Fibroblast of lung (primary cell): ENCODE measurements at places on chromosomes 3 and 15.

DNA sequence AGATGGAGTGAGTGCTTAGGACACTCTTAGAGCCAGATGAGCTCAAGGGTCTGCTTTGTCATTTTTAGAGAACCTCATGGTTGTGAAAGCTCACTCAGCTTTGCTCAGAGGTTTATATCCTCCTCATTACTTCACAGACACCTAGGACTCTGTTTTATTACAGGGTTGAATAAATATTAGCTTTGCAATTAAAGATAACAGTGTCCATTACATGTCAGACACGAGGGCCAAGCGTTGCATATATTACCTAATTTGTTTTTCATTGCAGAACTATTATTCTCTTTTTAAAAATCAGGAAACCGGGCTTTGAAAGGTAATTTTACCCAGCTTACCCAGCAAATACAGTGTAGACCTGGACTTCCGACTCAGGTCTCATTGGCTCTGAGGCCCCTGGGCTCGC is 16.1 kb downstream of the MAP6D1 start:
- DNase-seq = no peak

DNA sequence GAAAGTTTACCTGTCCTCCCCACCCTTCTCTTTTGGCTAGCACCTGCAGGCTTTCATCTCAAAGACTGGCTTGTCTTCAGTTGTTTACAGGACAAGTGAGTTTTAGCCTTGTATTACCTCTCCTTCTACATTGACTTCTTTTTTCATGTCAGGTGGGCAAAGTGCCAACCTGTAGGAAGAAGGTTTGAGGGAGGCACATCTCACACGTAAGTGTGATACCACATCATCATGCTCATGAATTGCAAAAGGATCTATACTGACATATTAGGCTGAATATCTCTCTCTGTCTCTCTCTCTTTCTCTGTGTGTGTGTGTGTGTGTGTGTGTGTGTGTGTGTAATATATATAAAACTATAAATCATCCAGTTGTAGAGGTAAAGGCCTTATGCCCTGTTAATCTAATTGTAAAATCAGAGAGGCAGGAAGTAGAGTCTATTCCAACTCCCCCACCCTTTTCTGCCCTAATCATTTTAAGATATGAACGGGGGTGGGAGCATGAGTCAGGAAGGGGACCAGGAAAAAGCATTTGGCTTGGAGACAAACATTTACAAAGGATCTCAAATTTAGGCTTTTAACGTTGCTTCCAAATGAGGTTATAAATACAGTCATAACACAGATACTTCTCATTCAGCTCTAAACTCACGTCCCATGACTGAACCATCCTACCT is 107.0 kb upstream of the PFN2 start:
- DNase-seq = no peak

DNA sequence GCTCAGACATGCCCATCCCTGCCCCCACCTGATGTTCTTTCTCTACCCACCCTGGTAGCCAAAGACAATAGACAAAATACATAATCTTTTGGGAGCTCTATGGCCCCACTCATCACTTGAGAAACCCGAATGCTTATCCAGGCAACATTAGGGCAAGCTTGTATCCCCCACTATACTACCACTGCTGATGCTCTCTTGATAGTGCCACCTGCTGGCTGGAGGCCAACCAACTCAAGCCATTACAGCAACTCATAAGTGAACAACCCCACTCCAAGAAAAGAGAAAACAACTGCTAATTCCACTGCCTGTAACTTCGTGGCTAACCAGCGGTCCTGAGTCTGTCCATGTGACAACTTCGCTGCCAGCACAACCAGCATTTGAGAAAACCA is 342.5 kb upstream of the TGFBR2 start:
- DNase-seq = no peak

GRCh38 chr3:10456981-10457380 is 48.4 kb downstream of the ATP2B2 start:
- DNase-seq = no peak

- no peak for DNase-seq
Observed at GRCh38 chr3:132841621-132842020, 119.4 kb upstream of the NPHP3 start.

- no peak for DNase-seq
Observed at GRCh38 chr3:133441867-133442270, 42.0 kb downstream of the BFSP2 start.

- DNase-seq = peak; percentile 33
Observed at GRCh38 chr3:16504242-16504641, 9.3 kb downstream of the RFTN1 start.

DNA sequence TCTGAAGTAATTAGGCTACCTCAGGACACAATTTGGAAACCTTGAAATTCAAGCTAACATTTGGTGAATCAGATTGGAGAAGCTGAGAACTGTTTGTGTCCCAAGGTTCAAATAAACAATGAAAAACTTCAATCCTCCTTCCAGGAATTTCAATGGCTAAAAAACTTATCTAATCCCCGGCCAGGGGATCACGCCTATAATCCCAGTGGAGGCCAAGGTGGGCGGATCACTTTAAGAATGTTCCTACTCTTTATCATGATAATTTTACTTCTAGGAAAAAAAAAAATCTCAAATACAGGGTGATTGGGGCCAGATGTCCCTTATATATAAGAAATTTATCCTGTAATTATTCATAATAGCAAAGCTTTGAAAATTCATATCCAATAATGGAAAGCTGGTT is 139.0 kb downstream of the CPNE4 start:
- no peak for DNase-seq

DNA sequence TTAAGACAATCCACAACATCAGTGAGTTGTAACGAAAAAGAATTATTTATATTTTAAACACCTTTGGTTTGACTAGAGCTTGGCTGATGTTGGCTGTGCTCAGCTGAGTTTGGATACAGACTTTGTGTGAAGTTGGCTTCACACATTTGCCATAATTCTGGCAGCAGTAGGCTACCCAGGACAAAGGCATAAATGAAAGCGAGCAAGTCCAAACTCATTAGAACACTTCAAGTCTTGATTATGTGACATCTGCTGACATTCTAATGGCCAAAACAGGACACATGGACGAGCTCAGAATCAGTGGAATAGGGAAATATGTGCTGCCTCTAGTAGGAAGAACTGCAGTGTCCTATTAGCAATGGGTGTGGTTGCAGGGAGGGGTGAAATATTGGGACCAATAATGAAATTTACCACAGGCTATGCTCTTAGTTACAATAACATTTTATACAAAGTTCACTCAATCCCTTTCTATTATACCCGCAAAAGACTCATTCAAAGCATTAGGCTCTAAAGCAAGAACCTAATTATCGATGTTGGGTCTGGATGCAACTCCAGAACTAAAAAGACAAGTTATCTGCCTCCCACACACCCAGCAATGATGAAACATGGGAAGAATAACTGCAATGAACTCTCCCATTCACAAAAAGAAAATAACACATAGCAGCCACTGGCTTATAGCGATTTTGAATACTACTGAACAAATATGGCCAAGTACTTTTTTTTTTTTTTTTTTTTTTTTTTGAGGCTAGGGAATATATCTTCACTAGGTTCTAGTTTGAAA is 493.9 kb upstream of the RASGRP1 start:
- DNase-seq = no peak

DNA sequence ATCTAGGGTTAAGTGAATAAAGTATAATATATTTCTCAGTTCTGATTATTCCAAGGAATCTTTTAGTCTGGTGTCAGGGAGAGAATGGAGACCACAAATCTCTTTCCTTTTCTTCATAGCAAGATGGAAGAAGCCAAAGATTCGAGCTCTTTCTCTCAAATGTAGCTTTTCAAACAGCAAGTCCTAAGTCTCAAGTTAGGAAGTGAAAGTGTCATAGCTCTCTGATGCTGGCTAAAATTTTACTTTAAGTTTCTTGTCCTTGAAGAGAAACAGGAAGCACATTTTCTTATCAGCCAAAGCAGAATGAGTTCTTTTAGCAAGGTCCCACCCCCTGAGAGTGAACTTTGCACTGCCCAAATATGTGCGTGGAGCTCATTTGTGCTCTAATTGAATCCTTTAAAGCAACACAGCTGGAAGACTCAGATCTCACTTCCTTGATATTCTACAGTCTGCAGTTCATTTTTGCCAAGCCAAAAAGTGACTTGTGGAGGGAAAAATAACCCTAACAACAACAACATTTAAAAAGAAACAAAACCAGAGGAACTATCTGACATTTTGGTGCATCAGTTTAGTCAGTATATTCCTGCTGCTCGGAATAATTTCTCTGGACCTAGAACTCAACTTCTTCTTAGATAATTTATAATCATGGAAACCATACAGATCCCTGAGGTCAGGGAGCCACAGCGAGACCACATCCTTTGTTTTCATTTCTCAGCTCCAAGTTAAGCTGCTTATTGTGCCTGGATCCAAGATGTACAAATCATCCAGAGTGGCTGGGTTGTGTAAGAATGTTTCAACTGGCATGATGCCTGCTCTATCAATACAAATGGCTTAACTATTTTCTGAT is 238.7 kb upstream of the P2RY1 start:
- peak; percentile 90 for DNase-seq

DNA sequence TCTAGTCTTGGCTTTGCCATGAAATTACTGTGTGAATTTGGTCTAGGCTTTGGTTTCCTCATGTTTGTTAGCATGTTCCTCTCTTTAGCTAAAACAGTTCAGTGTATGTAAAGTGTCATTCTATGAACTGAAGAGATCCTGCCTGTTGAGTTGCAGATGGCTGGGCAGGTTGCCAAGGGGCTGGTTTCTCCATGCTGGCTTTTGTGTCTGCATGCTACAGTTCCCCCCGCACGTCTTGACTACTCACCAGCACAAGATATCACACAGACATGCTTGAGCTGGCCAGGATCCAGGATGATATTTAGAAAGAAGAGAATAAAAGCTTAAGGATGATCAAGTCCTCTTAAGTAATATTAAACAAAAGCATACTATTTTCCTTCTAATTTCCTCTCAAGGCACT is 90.2 kb downstream of the CERS3 start:
- peak; percentile 17 for DNase-seq

- DNase-seq = no peak
Observed at GRCh38 chr15:37572401-37572800, 362.0 kb upstream of the TMCO5A start.

DNA sequence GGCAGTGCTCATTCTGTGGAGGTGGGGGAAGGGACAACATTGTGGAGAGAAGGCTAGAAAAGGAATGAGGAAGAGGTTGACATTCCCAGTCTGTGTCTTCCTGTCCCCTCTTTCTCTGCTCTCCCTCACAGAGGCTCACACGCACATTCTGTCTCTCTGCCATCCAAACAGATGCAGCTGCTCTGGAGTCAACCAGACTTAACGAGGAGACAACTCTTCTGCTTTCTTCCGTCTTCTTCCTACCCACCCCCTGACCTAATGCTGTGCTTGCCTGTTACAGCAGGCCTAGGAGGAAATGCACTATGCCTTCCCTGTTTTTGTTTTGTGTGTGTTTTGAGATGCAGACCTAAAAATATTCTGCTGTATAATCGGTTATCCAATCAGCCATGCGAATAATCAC is 121.9 kb downstream of the CACNA1D start:
- no peak for DNase-seq

- DNase-seq = no peak
Observed at GRCh38 chr3:195023989-195024388, 247.0 kb downstream of the XXYLT1 start.

DNA sequence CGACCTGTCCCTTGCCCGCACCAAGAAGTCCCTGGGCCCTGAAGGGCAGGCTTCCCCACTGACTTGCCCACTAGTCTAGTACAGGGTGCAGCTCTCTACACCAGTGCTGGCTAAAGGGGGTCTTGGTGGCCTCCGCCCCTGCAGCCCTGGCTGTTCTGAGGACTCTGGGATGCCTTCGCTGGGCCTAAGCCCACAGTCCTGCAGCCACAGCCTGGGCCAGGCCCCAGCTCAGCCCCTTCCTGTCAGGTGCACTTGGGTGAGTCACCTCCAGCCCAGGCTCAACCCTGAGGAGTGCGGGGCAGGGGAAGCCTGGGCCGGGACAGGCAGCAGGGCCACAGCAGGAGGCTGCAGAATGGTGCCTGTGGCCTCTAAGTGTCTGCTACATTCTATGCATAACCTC is 971 bp downstream of the C3orf22 start:
- DNase-seq = no peak

DNA sequence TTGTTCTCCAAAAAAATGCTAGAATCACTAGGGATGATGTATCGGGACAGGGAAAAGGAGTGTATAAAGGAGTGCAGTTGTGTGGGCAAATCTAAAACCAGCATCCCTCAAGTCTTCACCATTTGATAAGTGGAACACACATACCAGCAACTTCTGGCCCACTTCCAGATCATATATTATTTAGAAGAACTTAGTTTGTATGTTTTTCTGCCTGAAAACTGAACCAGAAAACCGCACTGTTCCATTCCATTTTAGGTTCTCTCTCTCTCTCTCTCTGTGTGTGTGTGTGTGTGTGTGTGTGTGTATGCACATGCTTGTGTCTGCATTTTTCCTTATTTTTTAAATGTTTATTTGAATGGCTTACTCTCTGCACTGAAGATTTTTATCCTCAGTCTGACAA is 93.5 kb downstream of the SERPINI1 start:
- no peak for DNase-seq

- peak; percentile 39 for DNase-seq
Observed at GRCh38 chr15:98713585-98714001, 65.3 kb downstream of the IGF1R start.

- DNase-seq = peak; percentile 89
Observed at GRCh38 chr3:158109804-158110657, at the start of gene RSRC1. Gene RSRC1, plus strand, starts transcription at chr3:158110089. Its CDS starts 12,016 bp downstream, at chr3:158122105.

DNA sequence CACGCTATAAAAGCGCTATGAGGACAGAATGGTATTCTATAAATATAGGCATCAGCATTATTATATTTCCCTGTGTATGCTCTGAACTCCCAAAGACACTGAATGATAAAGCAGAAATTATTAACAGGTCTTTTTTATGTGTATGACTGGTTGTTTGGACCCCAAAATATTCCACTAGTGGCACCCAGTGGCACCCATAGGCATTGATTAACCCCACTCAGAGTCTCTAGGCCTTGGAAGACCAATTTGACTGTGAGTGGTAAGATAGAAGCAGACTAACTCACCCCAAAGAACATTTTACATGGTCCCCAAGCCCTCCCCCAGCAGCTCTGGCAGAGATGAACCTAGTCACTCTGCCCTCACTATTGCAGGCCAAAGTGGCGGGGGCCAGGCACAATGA is 45.4 kb upstream of the UBE2E1 start:
- DNase-seq = no peak

- no peak for DNase-seq
Observed at GRCh38 chr3:88263417-88264100, 113.8 kb downstream of the C3orf38 start.

- no peak for DNase-seq
Observed at GRCh38 chr3:52289338-52289746, 1.7 kb downstream of the GLYCTK start.

GRCh38 chr3:63295806-63296205 is 17.7 kb downstream of the SYNPR start:
- DNase-seq = no peak

DNA sequence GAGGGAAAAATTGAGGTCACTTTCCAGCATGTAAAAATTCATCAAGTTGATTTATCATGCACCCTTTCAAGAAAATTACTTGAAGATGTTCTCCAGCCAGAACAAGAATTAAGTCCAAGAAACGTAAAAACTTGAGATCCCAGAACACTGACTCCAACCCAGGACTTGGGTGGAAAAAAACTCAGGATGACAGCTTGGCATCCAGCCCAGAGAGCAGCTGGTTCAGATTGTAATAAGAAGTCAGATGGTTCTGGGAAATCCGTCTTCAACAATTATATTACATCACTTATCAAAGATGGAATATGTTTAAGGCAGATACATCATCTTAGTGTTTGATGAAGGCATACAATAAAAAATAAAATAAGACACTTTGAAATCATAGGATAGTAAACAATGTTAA is 23.0 kb upstream of the DNAJC13 start:
- peak; percentile 63 for DNase-seq
